ENCODE measurements at places on chromosomes 4 and X. TPM values are rescaled to one million over a fixed set of nuclear protein-coding genes. Genes with fewer than 3 reads are reported as not detected.

The LRCH2 gene
- 1.1 TPM for total RNA-seq

GRCh38 chr4:130486186-130486585 is 1390.2 kb downstream of the C4orf33 start:
- no peak overlapping the region for H3K27ac ChIP-seq
- H3K4me1 ChIP-seq: no peaks in the 10 kb centered on the region
- DNase-seq: no peak

DNA sequence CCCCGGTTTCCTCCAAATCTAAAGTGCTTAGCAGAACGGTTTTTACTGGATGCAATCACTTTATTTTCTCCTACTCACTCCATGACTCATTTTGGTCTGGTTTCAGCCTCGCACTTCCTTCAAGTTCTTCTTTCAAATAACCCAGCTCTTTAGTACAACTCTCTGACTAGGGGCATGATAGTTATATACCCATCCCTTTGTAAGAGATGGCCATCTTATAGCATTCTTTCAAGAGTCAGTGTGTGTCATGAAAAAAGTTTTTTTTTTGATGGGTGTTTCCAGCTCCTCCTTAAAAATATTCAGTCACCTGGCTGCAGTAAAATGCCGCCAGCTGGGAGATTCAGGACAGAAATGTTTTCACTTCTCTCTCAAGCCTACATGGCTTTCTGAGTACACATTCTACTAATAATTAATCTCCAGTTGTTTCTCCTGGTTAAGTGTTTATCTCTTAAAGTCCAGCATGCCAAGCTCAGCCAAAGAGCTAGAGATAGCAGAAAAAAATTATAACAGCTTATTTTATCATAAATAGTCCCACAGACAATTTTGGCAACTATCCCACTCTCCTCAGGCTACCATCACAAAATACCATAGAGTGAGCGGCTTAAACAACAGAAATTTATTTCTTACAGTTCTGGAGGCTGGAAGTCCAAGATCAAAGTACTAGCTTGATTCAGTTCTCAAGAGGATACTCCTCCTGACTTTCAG is 139.3 kb downstream of the GASK1B start:
- H3K36me3 ChIP-seq: no peaks in the 10 kb centered on the region
- peak overlapping the region; percentile 57 for H3K27ac ChIP-seq
- no peak for DNase-seq
- no peak overlapping the region for H3K4me3 ChIP-seq

DNA sequence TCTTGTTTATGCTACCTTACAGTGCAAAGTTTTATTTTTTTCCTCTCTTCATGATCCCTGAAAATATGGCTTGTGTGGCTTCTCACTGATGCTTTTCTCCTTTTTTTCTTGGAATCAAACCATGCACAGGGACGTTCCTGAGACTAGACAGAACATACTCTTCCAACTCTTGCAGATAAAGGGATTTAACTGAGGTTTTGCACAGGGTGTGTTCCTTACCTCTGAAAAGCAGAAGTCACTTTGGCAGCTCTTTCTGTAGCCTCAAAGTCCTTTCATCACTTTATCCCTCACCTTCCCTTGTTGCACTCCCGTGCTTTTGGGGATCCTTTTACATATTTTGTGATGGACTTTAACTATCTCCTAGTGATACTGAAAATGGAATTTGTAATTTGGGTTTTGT is 300.1 kb downstream of the SPRY1 start:
- H3K36me3 ChIP-seq: no peaks in the 10 kb centered on the region
- peaks cover 3% of the 10 kb centered on the region for H3K4me1 ChIP-seq
- no peak for DNase-seq
- no peak overlapping the region for H3K27ac ChIP-seq

DNA sequence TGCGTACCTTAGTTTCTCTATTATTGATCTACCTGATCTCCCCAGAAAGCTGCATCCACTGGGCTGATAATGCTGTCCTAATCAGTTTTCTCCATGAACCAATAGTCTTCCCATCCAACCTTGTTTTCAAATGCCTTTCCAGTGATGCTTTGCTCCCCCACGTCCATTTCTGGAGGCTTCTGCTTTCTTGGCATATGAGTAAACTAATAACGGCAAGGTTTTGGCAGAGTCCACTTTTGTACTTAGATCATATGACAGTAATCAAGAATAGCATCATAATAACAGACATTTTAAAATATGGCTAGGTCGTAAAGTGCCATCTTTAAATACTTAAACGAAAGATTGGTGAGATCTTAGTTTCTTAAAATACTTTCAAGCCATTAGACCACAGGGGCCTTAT is 38.4 kb upstream of the FAM9B start:
- H3K4me1 ChIP-seq: no peaks in the 10 kb centered on the region
- H3K4me3 ChIP-seq: no peak overlapping the region
- no peak overlapping the region for H3K27ac ChIP-seq
- DNase-seq: no peak
- no peaks in the 10 kb centered on the region for H3K27me3 ChIP-seq

The SSX3 gene
- not detected for total RNA-seq

DNA sequence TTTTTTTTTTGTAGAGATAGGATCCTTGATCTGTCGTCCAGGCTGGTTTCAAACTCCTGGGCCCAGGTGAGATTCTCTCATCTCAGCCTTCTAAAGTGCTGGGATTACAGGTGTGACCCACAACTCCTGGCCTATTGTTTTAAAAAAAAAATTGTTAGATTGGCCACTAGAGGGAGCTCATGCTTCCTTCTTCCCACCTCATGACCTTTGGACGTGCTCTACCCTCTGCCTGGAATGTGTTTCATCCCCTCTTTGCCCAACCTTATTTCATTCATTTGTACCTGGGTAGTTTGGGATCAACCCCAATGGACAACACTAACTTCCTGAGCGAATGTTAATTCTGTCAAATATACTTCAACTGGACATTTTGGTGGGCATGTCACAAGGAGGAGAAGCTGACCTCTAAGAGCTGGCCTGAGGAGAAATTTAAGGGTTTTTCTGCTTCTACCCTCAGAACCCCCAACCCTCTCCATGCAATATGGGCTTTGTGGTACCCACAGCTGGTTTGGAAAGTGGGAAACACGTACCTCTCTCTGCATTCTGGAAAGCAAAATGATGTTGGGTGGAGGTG is 6.4 kb downstream of the PPEF2 start:
- DNase-seq: no peak
- H3K27ac ChIP-seq: no peak overlapping the region
- no peaks in the 10 kb centered on the region for H3K4me1 ChIP-seq
- no peak overlapping the region for H3K4me3 ChIP-seq
- no peaks in the 10 kb centered on the region for H3K36me3 ChIP-seq

- no peak overlapping the region for H3K27ac ChIP-seq
- H3K36me3 ChIP-seq: no peaks in the 10 kb centered on the region
- H3K4me3 ChIP-seq: no peak overlapping the region
- no peaks in the 10 kb centered on the region for H3K4me1 ChIP-seq
These were observed 2.5 kb downstream of the PABPC1L2A start for GRCh38 chrX:73076838-73077237.

- H3K27ac ChIP-seq: no peak overlapping the region
- DNase-seq: no peak
- H3K4me3 ChIP-seq: no peak overlapping the region
- no peaks in the 10 kb centered on the region for H3K27me3 ChIP-seq
- no peaks in the 10 kb centered on the region for H3K36me3 ChIP-seq
These were observed 131.3 kb downstream of the RTL3 start for GRCh38 chrX:78527818-78528217.

GRCh38 chr4:73984736-73985527 is 3.1 kb downstream of the PPBP start:
- H3K36me3 ChIP-seq: no peaks in the 10 kb centered on the region
- peaks cover 3% of the 10 kb centered on the region for H3K27me3 ChIP-seq
- H3K4me1 ChIP-seq: no peaks in the 10 kb centered on the region
- H3K27ac ChIP-seq: no peak overlapping the region
- no peak for DNase-seq

- no peaks in the 10 kb centered on the region for H3K27me3 ChIP-seq
- H3K27ac ChIP-seq: no peak overlapping the region
- no peaks in the 10 kb centered on the region for H3K4me1 ChIP-seq
- no peak overlapping the region for H3K4me3 ChIP-seq
- no peaks in the 10 kb centered on the region for H3K36me3 ChIP-seq
- no peak for DNase-seq
These were observed 53.6 kb downstream of the AWAT2 start for GRCh38 chrX:69996113-69996468.

GRCh38 chr4:155522201-155522600 is 144.4 kb upstream of the GUCY1A1 start:
- H3K36me3 ChIP-seq: no peaks in the 10 kb centered on the region
- no peak overlapping the region for H3K4me3 ChIP-seq
- no peak for DNase-seq
- peaks cover 22% of the 10 kb centered on the region for H3K4me1 ChIP-seq
- H3K27ac ChIP-seq: no peak overlapping the region

DNA sequence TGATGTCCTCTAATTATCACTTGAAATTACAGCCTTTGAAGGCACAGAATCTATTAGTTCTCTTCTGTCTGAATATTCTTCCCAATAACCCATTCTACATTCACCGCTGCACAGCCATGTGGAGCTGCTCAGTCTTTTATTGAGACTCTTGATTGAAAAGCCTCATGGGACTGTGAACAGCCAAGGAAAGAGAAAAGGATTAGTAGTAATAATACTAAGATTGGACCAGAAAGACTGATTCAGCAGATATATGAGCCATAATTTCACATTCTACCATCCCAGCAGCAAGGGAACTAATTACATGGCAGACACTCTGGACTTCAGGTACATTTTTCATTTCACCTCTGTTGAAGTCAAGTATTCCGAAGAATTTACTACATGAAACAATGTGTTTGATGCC is 2471.7 kb downstream of the ARAP2 start:
- no peaks in the 10 kb centered on the region for H3K27me3 ChIP-seq
- no peaks in the 10 kb centered on the region for H3K36me3 ChIP-seq
- no peak overlapping the region for H3K27ac ChIP-seq

DNA sequence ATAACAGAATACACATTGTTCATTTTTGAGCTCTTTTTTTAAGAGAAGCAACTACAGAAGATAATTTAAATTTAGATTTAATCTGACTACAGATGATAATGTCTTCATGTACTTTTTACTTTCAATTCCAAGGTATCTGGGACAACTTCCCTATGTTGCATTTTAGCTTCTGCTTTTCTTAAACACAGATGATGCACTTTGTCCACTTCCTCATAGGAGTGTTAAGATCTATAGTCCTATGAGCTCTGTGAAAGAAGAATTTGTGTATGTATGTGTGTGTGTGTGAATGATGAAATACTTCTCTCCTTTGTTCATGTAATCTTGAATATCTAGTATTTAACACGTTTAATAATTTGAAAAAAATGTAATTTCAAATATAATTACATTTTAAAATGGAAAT is 5.3 kb upstream of the FHIP1A start:
- no peaks in the 10 kb centered on the region for H3K36me3 ChIP-seq
- no peak overlapping the region for H3K4me3 ChIP-seq
- no peak for DNase-seq
- H3K27ac ChIP-seq: no peak overlapping the region
- no peaks in the 10 kb centered on the region for H3K27me3 ChIP-seq

DNA sequence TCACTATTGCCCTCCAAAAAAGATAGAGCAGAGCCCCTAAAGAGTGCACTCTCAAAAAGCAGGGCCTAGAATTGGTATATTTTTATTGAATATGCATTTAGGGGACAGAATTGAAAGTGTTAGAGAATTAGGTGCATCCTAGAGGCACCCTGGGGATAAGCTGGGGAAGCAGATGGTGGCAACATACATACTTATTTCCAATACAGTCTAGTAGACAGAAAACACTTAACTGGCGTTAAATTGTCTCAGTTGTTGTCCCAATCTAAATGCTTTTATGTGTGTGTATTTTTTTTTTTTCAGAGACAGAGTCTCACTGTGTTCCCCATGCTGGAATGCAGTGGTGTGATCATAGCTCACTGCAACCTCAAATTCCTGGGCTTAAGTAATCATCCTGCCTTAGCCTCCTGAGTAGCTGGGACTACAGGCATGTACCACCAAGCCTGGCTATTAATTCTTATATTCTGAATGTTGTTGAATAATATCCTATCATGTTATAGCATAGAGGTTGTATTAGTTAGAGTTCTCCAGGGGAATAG is 481.8 kb downstream of the GRXCR1 start:
- H3K4me1 ChIP-seq: no peaks in the 10 kb centered on the region
- no peaks in the 10 kb centered on the region for H3K27me3 ChIP-seq
- no peak overlapping the region for H3K4me3 ChIP-seq
- no peak for DNase-seq
- H3K36me3 ChIP-seq: no peaks in the 10 kb centered on the region
- H3K27ac ChIP-seq: no peak overlapping the region

GRCh38 chr4:81164623-81165416 is 50.2 kb downstream of the PRKG2 start:
- H3K4me3 ChIP-seq: no peak overlapping the region
- H3K27ac ChIP-seq: no peak overlapping the region
- no peaks in the 10 kb centered on the region for H3K36me3 ChIP-seq
- no peak for DNase-seq

- no peaks in the 10 kb centered on the region for H3K36me3 ChIP-seq
- H3K4me3 ChIP-seq: no peak overlapping the region
These were observed 95.8 kb downstream of the ATXN3L start for GRCh38 chrX:13223868-13224567.

- H3K4me3 ChIP-seq: no peak overlapping the region
- DNase-seq: no peak
- H3K36me3 ChIP-seq: no peaks in the 10 kb centered on the region
- H3K27me3 ChIP-seq: no peaks in the 10 kb centered on the region
- no peak overlapping the region for H3K27ac ChIP-seq
- H3K4me1 ChIP-seq: no peaks in the 10 kb centered on the region
These were observed 45.5 kb upstream of the PRKG2 start for GRCh38 chr4:81260443-81261101.

DNA sequence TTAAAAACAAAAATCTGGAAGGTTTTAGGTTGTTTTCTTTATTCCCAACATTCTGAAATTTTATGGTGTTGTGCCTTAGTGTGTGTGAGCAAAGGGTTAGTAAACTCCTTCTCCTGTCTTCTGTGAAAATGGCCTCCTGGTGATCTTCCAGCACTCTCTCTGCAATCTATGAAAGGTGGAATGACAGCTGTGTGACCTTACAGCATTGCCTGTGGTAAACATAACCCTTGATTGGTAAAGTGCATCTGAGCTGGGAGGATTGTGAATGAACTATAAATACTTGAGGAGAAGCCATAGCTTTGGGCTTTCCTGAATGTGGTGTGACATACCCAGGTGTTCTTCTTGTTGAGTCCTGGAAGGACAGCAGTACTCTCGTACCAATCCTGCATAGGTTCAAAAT is 10.0 kb downstream of the ART3 start:
- H3K36me3 ChIP-seq: no peaks in the 10 kb centered on the region
- peaks cover 15% of the 10 kb centered on the region for H3K4me1 ChIP-seq
- H3K4me3 ChIP-seq: no peak overlapping the region
- DNase-seq: no peak

GRCh38 chr4:52935317-52935716 is 73.2 kb downstream of the RASL11B start:
- H3K36me3 ChIP-seq: no peaks in the 10 kb centered on the region
- no peaks in the 10 kb centered on the region for H3K27me3 ChIP-seq
- DNase-seq: no peak
- no peaks in the 10 kb centered on the region for H3K4me1 ChIP-seq

The NLGN3 gene
- 0.14 TPM for total RNA-seq

GRCh38 chr4:93658443-93658842 is 170.1 kb upstream of the ATOH1 start:
- DNase-seq: no peak
- no peaks in the 10 kb centered on the region for H3K4me1 ChIP-seq
- H3K36me3 ChIP-seq: no peaks in the 10 kb centered on the region
